ENCODE measurements at places on chromosomes 12 and 14.

DNA sequence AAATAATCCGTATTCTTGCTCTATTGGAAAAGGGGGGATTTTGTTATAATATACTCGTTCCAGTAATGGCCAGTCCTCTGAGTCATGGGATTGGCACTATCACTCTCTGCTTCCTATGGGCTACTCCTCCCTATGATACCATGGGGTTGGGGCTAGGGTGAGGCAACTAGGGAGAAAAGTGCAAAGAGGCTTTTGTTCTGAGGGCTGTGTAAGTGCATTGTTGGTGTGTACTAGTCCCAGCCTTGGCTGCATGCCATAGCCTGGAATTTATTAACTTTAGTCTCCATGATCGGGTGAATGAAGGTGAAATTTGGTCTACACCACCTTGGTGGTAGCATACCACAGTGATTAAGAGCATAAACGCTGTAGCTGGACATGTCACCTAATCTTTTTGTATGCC is 247.6 kb downstream of the RPAP3 start:
- DNase-seq, result no peak

- no peak for DNase-seq
These were observed 92.5 kb upstream of the NAP1L1 start for GRCh38 chr12:76176940-76177339.

- no peak for DNase-seq
These were observed 30.5 kb downstream of the YLPM1 start for GRCh38 chr14:74793506-74794155.

DNA sequence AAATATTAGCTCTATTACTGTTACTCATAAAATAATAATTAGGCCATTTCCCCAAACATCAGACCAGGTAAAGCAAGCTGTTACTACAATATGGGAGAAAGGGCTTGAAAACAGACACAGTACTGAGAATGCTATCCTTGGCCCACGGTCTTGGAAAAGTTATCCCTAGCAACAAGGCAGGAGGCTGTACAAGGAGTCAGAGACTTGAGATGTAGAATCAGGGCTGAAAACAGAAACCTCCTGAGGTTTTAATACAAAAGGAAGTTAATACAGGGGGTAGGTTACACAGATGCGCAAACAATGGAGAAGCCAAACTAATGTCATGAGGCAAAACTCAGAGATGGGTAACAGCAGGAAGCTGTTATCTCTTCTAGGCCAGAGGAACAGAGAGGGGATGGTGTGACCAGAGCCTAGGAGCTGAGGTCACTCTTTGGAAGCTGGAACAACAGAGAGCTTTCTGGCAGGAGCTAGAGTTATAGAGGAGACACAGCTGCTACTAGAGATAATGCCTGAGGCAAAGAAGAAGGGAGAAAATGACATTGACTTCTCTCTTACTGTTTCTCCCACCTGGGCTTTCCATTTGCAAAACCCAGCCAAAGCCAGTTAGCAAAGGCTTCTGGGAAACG is 248.8 kb downstream of the SUDS3 start:
- DNase-seq, result no peak

All from neural crest cell (in vitro differentiated cells).